ENCODE measurements at places on chromosomes 4 and X.
A peak's percentile ranks its signal among the peaks of the same experiment; 100 is the strongest.

- peak; percentile 10 for DNase-seq
Measured at GRCh38 chrX:97909245-97909644, 1025.5 kb downstream of the RPA4 start.

DNA sequence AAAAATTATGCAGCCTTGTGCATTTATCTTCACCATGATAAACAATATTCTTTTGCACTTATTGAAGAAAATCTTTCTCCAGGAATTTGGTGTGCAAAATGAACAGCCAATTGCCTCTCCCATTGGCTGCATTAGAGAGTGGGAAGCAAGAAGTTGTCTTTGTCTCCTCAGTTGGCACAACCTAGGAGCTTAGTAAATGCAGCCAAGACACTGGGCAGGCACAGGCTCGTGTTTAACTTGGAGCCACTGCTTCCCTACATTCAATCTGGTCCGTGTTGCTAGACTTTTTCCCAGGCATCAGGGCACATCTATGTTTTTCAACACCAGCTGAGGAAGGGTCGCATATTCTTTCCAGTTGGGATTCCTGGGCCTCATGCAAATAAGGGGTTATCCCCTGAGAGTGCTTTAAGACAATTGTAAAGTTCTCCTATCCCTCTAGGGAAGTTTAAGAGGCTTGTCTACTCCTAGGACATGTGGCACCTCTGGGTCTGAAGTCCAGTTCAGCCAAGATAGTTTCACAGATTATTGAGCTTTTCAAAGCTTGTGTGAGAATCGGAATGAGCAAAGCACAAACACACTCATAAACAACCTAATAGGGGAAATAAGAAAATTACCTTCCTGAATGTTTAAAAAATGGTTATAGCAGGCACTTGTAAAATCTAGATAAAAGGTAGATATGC lies 31.8 kb upstream of the SRD5A3 start:
- DNase-seq = no peak

- DNase-seq = no peak
Measured at GRCh38 chrX:111719426-111720210, 38.6 kb downstream of the ALG13 start.

DNA sequence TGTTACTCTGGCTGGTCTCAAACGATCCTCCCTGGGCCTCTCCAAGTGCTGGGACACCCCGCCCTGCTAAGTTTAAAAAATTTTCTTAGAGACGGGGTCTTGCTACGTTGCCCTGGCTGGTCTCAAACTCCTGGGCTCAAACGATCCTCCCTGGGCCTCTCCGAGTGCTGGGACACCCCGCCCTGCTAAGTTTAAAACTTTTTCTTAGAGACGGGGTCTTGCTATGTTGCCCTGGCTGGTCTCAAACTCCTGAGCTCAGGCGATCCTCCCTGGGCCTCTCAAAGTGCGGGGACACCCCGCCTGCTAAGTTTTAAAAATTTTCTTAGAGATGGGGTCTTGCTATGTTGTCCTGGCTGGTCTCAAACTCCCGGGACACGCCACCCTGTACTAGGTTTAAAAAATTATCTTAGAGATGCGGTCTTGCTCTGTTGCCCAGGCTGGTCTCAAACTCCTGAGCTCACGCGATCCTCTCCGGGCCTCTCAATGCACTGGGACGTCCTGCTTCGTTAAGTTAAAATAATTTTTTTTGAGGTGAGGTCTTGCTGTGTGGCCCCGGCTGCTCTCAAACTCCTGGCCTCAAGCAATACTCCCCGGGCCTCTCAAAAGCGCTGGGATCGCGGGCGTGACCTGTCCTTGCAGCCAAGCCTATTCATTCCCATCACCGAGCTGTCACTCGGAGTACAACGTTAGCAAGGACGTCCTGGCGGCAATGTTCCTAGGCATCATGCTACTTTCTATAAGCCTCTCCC lies 1.1 kb downstream of the SLC25A6 start:
- no peak for DNase-seq

GRCh38 chr4:87375719-87376291 lies 15.2 kb downstream of the HSD17B11 start:
- peak; percentile 64 for DNase-seq

DNA sequence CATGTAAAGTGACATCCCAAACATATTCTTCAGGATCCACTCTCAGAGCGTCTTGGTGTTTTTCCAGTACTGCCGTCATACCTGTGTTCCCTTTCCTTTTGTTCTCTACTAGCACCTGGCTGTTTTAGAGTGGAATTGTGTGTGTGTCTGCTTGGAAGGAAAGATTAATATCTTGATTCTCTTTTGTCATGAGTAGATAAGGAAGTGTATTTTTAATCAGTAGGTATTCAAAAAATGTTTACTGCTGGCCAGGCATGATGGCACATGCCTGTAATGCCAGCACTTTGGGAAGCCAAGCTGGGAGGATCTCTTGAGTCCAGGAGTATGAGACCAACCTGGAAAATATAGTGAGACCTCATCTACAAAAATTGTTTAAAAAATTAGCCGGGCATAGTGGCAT lies 198.8 kb downstream of the CBR4 start:
- no peak for DNase-seq

Data from GM12865 (cell line).